AG09319 (cell line): ENCODE measurements at places on chromosomes 13 and 19.
A peak's percentile ranks its signal among the peaks of the same experiment; 100 is the strongest.

DNA sequence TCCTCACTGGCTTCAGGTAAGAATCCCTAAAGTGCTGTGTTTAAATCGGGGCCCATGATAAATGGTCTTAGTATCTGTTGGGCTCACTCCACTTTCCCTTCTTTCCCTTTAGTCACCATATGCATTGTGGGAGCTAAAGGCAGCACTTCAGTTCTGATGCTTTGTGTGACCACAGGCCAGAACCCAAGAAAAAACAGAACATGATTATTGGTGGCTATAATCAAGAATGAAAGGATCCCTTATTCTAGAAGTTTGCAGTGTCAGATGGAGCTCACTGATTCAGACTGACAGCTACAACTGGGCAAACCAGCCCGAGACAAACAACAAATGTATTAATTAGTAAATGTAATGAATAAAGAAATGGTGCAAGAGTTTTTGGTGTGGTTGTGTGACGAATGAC, 57.3 kb upstream of the POMP start:
- DNase-seq = no peak

DNA sequence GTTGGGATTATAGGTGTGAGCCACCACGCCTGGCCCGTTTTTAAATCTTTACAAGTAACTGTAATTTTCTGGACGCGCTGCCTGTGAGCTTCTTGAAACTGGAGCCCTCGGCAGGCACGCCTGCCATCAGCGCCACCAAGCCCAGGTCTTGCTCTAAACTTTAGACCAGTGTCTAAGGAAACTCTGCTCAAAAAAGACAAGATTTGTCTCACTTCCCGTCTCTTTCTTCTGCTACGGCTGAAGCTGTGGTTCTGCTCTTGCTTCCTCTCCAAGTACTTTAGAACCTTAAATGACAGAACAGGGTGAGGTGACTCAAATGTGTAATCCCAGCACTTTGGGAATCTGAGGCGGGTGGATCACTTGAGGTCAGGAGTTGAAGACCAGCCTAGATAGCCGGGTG, 24.9 kb downstream of the RCN3 start:
- DNase-seq = no peak

DNA sequence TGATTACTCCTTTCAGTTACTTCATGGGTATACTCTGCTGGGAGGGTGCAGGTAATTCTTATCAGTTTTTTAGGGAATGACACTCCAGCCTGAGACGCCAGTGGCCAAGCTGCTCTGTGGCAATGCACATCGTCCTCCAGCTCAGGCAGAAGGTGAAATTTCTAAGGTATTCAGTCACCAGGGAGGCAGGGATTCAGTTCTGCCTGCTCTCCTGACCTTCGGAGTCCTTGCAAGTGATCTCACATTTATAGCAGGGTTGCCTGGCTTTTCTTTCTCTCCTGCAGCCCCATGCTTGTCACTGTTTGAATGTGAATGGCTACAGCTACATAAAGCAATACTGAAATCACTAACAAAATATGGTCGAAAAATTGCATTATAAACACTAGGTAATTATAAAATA, 1447.5 kb downstream of the EFNB2 start:
- no peak for DNase-seq

DNA sequence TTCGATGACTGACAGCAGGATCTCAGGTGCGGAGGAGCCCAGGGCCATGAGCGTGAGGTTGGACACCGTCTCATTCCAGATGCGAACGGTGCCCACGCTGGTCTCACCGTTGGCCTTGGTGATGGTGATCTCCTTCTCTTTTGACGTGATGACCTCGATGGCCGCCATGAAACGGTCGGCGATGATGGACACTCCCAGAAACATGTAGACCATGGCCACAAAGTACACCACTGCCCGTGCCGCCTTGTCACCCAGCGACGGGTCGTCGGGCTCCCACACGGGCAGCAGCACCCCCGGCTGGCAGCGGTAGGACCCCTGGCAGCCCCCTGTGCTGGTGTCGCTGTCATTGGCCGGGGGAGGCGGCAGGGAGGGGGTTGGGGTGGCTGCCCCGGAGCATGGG, 5.7 kb downstream of the SLC8A2 start:
- no peak for DNase-seq

DNA sequence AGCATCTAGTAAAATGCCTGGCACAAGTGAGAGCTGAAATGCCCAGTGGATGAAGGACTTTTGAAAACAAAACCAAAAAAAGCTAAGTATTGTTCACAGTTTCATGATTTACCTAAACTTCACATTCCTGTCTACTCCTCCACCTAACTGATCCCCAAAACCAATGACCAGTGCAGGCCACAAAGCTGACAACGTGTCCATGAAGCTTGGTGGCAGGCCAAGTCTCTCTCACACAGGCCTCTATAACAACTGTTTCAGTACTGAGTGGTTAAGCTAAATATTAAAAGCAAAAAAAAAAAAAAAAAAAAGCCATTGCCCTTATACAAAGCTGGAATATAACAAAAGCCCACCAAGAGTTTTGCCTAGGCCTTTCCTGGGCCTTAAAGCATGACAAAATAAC, 36.4 kb downstream of the STK24 start:
- no peak for DNase-seq

- no peak for DNase-seq
Measured at GRCh38 chr19:15448044-15448777, 1.5 kb downstream of the WIZ start.

DNA sequence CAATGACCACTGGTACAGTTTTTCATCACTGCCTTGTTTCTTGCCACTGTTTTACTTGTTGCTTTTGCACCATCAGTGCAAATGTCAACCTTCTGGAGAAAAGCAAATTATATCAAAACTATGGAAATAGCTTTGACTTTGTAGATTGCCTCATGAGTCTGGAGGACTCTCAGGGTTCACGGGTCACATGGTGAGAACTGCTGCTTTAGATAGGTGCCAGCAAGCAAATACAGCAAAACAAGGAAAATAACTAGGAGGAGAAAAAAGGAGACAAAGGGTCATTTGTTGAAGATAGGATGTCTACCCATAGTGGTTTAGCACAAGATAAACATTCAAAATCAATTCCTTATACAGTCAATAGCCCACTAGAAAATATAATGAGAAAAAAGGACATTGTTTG, 33.1 kb downstream of the POLR1D start:
- no peak for DNase-seq

DNA sequence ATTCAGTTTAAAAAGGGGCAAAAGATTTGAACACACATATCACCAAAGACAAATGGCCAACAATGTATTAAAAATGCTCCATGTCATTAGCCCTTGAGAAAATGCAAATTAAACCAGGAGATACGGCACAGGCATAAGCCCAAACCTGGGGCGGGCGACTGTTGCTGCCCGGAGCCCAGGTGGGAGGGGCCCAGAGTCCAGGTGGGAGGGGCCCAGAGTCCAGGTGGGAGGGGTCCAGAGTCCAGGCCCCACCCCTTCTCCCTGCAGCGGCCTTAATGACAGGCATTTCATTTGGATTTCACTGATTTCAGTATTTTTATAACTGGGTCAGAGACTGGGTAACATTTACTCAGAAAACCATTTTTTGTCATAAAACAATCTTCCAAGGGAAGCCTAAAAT, 78.2 kb downstream of the RASA3 start:
- no peak for DNase-seq

- no peak for DNase-seq
Measured at GRCh38 chr13:102443249-102443648, 41.4 kb upstream of the FGF14 start.

- DNase-seq = no peak
Measured at GRCh38 chr19:55576746-55577145, 3.9 kb downstream of the ZNF579 start.

GRCh38 chr19:54462047-54462654, 1.4 kb downstream of the LENG9 start:
- no peak for DNase-seq

- DNase-seq = no peak
Measured at GRCh38 chr13:94657167-94657566, 55.2 kb downstream of the SOX21 start.

GRCh38 chr19:2813235-2814160, 6.2 kb upstream of the ZNF554 start:
- DNase-seq = no peak

DNA sequence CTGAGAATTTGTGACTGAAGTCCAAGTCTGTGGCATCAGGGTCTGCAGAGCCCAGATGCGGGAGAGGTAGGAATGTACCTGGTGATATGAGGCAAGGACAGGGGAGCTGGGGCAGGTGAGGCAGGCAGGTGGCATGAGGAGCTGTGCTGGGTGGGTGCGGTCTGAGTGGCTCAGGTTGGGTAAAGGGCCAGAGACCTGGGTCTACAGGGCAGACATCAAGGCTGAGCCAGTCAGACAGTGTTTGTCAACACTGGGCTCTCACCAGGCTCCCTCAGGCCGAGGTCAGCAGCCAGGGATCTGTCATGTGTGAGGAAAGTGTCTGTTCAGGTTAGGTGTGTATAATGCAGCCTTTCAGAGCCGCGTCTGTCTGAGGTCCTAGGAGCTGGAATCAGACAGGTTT, 18.6 kb downstream of the GPI start:
- DNase-seq = no peak

DNA sequence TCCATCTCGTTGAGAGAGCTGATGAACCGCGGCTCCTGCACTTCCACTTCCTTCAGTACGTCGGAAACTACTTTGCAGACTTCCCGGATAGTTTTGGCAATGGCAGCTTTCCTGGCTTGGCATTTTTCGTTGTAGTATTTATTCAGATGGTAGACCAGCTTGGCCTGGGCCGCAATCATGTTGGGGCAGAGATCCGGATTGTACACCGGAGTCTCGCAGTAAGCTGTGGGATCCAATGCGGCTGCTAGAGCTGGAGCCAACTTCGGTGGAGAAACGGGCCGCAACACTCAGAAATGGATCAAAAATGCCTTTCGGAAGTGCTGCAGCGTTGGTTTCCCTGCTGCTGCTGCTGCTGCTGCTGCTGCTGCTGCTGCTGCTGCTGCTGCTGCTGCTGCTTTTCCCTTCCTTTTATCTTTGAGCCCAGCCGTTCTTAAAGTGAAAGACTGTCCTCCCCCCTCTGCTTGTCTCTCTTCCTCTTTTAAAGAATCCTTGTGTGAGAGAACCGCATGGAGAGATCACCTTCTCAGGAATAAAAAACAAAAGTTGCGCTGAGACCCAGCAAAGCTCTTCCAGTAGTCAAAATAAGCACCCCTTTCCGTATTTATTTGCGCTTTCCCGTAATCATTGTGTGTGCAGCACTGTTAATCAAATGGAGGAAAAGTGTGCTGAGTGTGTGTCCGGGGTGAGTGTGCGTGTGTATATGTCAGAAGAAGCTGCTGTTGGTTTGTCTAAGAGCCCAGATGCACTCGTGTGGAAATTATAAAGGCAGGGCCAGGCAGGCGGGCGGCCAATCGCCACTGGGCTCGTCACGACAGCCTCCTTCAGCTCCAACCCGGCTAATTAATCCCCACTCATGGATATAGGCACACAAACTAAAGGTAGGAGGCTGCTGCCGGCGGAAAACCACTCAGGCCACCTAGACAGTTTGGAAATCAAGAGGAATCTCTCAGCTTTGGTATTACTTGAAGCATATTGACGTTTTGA, at the start of gene MAB21L1:
Gene MAB21L1, minus strand, starts transcription at position 730 of the 984 bp plus-strand sequence. Its CDS starts 551 bp downstream, at position 179.
- peak; percentile 88 for DNase-seq

GRCh38 chr13:35996360-35996759, 134.8 kb downstream of the DCLK1 start:
- DNase-seq = no peak

- DNase-seq = no peak
Measured at GRCh38 chr13:110392510-110393240, 85.6 kb downstream of the COL4A2 start.

DNA sequence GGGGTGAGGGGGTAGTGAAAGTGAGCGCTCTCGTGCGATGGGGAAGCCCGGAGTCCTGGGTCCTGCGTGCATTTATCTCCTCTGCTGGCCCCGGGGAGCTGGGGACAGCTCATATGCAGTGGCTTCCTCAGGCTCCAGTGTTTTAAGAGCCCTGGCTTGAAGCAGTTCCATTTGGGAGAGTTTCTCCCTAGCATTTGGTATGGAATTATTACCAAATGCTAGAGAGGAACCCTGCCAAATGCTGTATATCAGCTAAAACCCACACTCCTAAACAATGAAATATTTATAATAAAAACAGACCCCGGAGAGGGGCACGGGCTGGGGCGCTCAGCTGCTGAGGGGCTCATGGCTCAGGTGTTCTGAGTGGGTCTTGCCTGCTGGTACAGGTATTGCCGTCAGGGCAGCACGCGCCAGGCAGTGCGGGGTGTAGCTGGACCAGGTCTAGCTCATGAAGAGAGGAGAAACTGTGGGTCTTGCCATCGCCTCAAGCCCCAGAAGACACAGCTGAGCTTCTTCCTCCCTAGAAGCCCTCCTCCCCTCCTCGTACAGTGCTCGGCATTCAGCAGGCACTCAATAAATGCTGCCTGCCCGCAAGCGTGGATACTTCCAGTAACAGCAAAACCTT, 163.6 kb upstream of the ZNF536 start:
- no peak for DNase-seq

DNA sequence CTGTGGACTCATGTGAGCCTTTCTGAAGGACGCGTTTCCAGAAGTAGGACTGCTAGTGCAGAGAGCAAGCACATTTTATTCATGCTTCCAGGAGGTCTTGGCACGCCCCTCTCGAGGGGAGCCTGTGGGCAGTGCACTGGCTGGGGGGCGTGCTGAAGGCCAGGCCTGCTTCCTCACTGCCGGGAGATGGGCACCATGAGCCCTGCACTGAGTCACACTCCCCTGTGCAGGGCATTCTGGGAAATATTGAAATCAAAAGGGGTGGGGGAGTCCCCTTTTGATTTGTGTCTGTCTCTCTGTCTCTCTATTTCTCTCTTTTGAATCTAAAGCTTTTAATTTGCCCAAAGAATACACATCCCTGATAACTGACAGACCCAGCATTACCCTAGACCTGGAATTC, 34.0 kb downstream of the DPF1 start:
- no peak for DNase-seq

- DNase-seq = no peak
Measured at GRCh38 chr19:38686530-38686888, 39.1 kb downstream of the ACTN4 start.

DNA sequence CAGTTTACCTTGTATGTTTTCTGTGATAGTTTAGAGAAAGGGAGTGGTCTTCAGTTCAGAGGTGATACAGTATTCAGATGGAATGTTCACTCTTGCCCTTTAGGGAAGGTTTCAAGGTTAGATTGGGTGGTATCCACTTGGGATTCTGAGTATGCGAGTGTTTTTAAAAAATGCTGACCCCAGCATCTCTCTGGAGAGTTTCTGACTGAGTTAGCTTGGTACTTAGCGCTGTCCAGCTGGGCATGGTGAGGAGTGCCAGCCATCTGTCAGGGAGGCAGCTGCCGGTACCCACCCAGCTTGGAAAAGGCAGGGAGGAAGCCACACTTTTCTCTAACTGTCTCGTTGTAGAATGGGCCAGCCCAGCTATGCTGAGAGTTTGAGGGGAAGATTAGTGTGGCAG, 63.3 kb downstream of the ARHGEF7 start:
- DNase-seq = no peak

DNA sequence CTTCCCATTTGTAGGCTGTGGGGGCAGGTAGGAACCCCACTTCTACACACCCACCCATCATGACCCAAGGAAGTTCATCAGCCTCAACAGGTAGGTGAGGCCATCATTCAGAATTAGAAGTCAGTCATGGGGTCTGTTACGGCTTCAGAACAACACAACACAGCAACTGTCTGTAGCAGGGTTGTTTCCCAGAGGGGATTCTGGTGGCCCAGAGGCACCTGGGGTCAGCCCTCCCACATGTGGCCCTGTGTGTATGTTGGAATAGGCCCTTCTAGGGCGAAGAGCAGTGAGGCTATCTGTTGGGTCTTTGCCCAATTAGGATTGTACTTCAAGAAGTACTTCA, 3.4 kb downstream of the IGFLR1 start:
- no peak for DNase-seq

- peak; percentile 60 for DNase-seq
Measured at GRCh38 chr13:32811297-32811800, 204.9 kb upstream of the KL start.

- DNase-seq = no peak
Measured at GRCh38 chr13:113161433-113161832, 3.0 kb downstream of the PROZ start.
